ENCODE measurements at places on chromosomes 13 and 19.

DNA sequence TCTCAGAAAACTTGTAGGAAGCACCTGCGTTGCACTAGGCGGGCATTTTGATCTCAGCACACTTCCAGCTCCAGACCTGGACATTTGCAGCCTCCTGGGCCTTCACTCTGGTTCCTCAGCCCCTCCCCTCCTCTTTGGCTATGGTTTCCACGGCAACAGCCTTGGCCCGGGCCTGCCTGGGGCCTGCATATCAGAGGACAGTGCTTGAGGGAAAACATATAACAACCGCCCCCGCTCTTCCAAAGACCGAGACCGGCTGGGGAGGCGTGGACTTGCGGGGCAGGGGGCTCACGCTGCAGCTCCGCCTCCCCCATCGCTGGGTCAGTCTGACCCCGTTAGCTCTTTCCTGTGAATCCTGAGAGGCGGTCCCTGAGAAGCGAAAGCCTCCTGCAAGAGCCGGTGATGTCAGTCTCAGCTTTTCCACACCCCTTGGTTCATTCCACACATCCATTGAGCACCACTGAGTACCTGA is 125.7 kb upstream of the PEG3 start:
- no peak for DNase-seq

DNA sequence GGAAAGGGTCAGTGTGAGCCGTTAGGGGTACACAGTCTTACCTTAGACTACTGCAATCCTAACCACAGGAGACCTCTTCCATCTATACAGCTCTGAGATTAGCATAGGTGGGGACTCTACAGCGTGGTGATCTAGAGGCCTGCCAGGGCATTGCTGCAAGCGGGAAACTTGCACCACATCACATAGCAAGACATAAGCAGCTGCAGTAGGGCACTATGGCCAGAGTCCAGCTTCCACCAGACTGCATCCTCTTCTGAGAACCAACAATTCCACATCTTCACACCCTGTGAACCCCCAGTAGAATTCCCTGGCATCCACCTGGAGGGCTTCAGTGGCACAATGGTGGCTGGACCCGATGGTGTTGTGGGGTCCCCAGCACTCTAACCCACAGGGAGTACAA is 1564.3 kb upstream of the PRR20A start:
- no peak for DNase-seq

DNA sequence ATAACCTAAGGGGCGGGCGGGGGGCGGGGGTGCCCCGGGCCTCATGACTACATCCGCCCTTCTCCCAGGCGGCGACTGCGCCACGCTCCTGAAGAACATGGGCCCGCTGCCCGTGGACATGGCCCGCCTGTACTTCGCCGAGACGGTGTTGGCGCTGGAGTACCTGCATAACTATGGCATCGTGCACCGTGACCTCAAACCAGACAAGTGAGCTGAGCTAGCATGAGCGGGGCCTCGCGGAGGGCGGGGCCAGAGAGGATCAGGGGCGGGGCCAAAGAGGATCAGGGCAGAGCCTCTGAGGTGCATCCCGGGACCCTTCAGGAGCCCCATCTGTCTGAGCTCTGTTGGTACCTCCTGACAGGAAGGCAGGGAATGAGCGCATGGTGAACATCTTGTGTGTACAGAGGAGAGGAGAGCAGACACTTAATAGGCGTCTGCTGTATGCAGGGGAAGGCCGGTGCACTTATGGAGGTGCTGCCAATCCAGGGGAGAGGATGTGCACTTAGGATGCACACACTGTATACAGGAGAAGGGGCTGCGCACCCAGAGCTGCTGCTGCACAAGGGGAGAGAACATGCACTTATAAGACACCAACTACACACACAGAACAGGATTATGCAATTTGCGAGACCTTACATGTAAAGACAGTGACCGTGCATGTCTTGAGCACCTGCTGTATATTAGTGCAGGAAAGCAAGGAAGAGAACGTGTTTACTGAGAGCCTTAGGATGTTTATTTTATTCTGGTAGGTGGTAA is 20.9 kb upstream of the PIK3R2 start:
- DNase-seq, result no peak

GRCh38 chr13:71873418-71874247 is 6.6 kb upstream of the DACH1 start:
- no peak for DNase-seq

GRCh38 chr13:99383946-99384345 is 76.7 kb upstream of the GPR183 start:
- DNase-seq, result no peak

DNA sequence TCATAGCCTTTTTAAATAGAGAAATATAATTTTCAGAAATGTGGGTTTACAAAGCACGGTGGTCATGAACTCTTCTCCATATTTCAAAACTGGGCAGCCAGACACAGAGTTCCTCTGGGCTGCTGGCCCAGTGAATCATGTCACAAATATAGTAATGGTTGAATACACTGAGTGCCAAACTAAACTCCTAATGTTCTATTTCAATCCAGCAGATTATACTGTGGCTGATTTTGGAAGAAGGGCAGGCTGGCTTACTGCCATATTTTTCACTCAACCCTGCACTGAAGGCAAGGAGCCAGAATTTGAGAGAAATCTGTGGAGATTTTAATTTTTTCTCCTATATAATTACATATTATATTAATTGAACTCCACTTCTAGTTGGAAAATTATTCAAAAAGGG is 17.0 kb upstream of the PRR20A start:
- no peak for DNase-seq

- no peak for DNase-seq
Observed at GRCh38 chr13:112558696-112559418, 29.1 kb downstream of the TUBGCP3 start.

- peak; percentile 49 for DNase-seq
Observed at GRCh38 chr19:6730153-6730804, 7.1 kb downstream of the GPR108 start.

GRCh38 chr13:22793598-22794134 is 387.1 kb upstream of the SGCG start:
- no peak for DNase-seq

- DNase-seq, result no peak
Observed at GRCh38 chr13:93774506-93774905, 547.9 kb downstream of the GPC6 start.

- peak; percentile 99 for DNase-seq
Observed at GRCh38 chr19:40305403-40305802, 20.3 kb upstream of the AKT2 start.

DNA sequence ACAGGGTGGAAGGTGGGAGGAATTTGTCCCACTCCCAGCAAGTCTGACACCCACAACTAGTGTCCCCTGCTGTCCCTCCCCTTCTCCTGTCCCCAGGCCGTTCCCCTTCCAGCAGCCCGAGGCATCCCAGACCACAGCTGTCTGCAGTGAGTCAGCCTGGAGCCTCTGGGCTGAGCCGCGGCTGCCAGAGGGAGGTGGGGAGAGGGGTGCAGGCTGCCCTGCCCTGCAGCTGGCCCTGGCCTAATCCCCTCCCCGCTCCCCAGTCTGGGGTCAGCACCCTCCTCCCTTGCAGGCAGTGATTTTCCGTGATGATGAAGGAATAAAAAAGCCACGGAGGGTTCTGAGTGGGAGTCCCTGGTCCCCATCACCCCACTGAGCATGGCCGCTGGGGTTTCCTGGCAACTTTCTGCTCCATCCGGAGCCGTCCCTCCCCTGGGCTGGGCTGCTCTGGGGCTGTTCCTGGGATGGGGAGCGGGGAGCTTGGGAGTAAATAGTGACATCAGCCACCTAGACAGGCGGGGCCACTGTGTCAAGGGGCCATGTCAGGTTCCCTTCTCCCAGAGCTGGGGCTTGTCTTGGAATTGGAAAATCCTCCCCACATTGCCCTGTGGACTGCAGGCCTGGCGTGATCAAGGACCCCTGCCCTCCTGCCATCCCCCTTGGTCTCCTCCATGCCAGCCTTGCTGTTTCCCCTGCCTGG is 16.8 kb downstream of the SPC24 start:
- peak; percentile 69 for DNase-seq

DNA sequence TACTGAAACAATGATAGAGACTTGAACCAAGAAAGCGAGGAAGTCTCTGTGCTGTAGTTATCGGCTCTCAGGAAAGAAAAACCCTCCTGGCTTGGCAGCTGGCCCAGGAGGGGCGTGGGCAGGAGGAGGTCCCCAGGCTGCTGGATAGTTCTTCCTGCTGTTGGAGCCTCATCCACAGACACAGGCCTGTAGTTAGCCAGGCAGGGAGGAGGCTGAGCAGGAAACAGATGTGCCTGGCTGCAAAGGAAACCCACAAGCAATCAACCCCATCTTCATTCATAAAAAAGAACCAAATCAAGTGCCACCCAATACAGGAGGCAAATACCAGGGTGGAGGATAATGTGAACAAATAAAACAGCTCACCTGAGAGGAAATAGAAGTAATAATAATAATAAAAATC is 86.2 kb downstream of the IRS2 start:
- peak; percentile 63 for DNase-seq

GRCh38 chr19:44430956-44431355 is 17.3 kb downstream of the ZNF229 start:
- no peak for DNase-seq

DNA sequence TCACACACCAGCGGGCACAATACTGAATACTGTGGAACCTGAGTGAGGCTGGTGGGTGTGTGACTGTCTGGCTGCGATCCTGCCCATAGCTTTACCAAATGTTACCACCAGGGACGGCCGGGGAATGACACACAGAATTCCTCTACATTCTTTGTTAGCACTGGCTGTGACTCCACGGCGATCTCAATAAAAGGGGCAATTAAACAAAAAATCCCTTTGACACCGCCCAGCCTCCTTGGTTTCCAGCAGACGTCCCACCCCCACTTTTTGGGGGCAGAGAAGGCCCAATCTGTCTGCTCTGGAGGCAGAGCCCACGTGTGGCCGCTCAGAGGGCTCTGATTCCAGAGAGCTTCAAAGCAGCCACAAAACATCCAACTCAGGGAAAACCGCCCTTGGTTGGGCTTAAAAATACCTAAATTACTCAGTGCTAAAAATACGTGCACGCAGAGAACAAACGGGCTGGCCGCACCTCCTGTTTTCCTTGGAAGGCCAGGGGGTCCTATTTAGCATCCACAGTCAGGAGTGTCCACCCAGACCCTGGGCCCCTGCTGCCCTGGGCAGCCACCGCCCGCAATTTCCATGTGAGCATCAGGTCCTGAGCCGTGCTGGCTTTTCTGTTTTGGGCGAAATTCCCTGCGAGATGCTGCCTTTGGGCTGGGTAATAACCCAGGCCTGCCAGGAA is 47.8 kb downstream of the GADD45B start:
- DNase-seq, result peak; percentile 69

- DNase-seq, result no peak
Observed at GRCh38 chr13:107324416-107325204, 756.7 kb upstream of the ARGLU1 start.

- DNase-seq, result no peak
Observed at GRCh38 chr13:38202740-38203139, 146.9 kb upstream of the UFM1 start.

- no peak for DNase-seq
Observed at GRCh38 chr13:112209266-112209665, 142.3 kb downstream of the SOX1 start.

- no peak for DNase-seq
Observed at GRCh38 chr13:36105726-36106125, 25.5 kb downstream of the DCLK1 start.

GRCh38 chr13:91185294-91185863 is 162.1 kb upstream of the MIR17HG start:
- no peak for DNase-seq

GRCh38 chr13:60230593-60230992 is 66.9 kb upstream of the DIAPH3 start:
- no peak for DNase-seq

DNA sequence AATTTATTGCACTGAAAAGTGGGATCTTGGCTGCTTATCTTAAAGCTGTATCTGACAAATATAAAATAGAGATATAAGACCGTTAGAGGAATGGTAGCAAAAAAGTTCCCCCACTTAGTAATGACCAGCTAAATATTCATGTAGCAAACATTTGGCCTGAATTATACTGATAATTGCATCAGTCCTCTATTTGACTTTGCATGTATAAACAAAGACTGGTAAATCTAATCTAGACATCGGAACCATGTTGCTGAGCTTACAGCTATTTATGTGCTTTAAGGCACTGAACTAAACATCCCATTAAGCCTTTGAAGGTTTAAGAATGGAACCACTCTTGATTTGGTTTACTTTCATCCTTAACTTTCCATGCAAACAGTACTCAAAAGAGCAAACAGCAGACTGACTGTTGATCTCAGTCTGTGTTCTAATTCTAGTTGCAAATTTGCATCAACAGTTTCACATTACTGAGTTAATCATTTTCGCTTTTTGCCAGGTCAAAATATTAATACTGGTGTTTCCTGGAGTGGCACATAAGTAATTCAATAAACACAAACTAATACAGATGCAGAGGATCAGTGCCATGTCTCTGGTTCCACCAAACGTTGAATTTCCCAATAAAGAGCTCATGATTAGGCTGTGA is 203.5 kb upstream of the HTR2A start:
- DNase-seq, result no peak

GRCh38 chr19:31349160-31349881 is at the start of gene TSHZ3:
Gene TSHZ3, minus strand, starts transcription at chr19:31349436. Its CDS starts 217 bp downstream, at chr19:31349219.
- peak; percentile 43 for DNase-seq

GRCh38 chr13:60152114-60152513 is 11.6 kb downstream of the DIAPH3 start:
- DNase-seq, result no peak

DNA sequence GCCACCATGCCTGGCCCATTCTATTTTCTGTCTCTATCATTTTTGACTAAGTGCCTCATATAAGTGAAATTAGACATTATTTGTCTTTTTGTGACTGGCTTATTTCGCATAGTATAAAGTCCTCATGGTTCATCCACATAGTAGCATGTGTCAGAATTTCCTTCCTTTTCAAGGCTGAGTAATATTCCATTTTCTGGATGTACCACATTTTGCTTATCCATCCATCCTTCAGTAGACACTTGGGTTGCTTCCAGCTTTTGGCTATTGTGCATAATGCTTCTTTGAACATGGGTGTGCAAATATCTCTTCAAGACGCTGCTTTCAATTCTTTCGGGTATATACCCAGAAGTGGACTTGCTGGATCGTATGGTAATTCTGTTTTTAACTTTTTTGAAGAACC is 51.5 kb upstream of the USE1 start:
- DNase-seq, result no peak

- DNase-seq, result no peak
Observed at GRCh38 chr13:80442609-80443008, 101.7 kb upstream of the SPRY2 start.

DNA sequence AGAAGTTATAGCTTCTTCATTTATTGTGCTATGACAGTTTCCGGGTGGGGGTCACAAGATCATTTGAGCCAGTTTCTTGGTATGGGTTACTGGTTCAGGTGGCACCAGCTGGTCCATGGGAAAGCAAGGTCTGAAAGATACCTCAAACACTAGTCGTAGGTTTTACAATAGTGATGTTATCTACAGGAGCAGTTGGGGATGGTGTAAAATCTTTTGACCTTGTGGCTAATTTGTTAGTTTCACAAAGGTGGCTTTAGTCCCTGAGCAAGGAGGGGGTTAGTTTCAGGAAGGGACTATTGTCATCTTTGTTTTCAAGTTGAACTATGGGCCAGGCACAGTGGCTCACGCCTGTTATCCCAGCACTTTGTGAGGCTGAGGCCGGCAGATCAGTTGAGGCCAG is 24.6 kb downstream of the CHST8 start:
- DNase-seq, result no peak
